T-cell (primary cell): ENCODE measurements at places on chromosomes 11 and 22.

GRCh38 chr11:102118937-102119336 lies 8.7 kb downstream of the YAP1 start:
- no peak overlapping the region for H3K27ac ChIP-seq
- no peaks in the 10 kb centered on the region for H3K4me1 ChIP-seq
- H3K36me3 ChIP-seq = no peaks in the 10 kb centered on the region
- peaks cover 12% of the 10 kb centered on the region for H3K27me3 ChIP-seq
- no peak overlapping the region for H3K4me3 ChIP-seq

- no peaks in the 10 kb centered on the region for H3K36me3 ChIP-seq
- no peak overlapping the region for H3K27ac ChIP-seq
- peak; percentile 36 for DNase-seq
- H3K4me3 ChIP-seq = no peak overlapping the region
- H3K4me1 ChIP-seq = no peaks in the 10 kb centered on the region
Observed at GRCh38 chr11:112219476-112220232, 6.6 kb upstream of the PTS start.

DNA sequence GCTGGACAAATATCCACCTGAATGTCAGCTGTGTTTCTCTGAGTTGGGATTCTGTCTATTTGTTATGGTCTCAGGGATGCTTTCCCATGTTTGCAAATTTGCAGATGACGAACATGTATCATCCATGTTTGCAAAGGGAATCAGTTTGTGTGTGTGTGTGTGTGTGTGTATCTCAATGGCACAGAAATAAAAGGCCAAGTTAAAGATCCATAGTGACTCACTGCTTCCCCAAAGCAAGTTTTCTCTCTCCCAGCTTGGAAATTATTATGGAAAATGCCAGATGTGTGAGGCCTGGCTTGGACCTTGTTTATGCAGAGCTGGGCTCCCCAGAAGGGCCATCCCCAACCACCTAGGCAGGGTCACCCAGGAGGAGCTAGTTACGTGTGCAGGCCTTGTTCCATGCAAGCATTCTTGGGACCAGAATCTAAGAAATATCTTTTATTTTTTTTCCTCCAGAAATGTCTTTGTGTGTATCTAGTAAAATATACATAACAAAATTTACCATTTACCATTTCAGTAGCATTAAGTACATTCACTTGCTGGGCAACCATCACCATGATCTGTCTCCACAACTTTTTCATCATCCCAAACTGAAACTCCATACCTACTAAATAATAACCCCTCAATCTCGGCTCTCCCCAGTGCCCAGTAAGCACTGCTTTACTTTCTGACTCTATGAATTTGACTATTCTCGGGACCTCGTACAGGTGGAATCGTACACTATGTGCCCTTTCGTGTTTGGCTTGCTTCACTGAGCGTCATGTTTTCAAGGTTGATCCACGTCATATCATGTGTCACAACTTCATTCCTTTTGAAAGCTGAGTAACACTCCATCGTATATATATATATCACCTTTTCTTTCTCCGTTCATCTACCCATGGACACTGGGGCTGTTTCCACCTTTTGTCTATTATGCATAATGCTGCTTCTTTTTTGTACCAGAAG lies 56.6 kb upstream of the WNT7B start:
- no peak for DNase-seq
- no peak overlapping the region for H3K4me3 ChIP-seq

DNA sequence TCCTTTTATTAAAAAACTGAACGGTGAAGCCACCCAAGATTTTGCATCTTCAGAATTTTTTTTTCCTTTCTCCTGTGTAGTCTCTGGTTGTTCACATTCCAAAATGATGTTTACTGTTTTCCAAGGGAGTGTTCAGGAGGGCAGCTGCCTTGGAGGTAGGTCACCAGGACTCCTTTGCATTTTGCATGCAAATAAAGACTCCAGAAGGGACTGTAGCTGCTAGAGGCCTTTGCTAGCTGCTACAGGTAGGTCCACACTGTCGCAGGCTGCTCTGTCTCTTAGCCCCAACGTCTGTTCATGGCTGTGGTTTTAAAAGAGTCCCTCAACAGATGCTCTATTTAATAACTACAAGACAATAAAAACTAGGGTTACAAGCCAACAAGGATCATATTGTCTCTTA lies 11.4 kb downstream of the CTSC start:
- no peaks in the 10 kb centered on the region for H3K36me3 ChIP-seq
- no peak overlapping the region for H3K4me3 ChIP-seq
- H3K4me1 ChIP-seq = peaks cover 26% of the 10 kb centered on the region
- H3K27me3 ChIP-seq = no peaks in the 10 kb centered on the region

DNA sequence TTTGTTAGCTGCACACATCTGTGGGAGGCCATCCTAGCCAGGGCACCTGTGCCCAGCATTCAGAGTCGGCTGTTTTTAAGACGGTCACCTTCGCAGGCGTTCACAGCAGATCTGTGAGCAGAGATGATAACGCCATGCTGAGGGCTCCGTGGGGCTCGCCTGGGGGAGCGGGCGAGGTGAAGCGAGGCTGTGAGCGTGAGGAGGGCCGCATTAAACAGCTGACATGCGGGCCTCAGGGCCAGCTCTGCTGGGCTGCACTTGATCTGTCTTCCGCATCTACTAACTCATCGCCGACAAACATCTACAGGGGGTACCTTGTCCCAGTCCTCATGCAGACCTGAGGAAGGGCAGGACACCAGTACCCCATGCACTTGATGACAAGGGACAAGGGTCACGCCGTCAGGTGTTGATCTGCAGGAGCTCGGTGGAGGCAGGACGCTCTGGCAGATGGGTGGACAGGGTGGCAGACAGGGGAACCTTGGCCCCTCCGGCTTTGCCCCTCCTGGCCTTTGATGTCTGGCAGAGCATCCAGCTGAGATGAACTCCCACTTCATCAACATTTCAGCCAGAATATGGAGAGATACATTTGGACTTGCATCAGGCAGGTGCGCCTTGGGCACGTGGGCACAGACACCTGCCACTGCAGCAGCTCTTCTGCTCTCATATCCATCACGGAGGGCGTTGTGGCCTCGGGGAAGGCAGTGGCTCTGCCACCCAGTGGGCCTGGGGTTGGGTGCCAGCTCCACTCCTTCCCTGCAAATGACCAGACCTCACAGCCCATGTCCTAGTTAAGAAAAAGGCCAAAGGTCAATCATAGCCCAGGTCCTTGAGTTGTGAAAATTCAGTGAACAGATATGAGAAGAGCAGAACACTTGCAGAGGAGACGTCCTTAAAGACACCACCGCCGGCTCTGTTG lies 822.9 kb downstream of the BRD1 start:
- H3K4me1 ChIP-seq = no peaks in the 10 kb centered on the region
- H3K36me3 ChIP-seq = no peaks in the 10 kb centered on the region
- peaks cover 12% of the 10 kb centered on the region for H3K27me3 ChIP-seq
- no peak overlapping the region for H3K4me3 ChIP-seq

- DNase-seq = no peak
- no peak overlapping the region for H3K4me3 ChIP-seq
- no peaks in the 10 kb centered on the region for H3K4me1 ChIP-seq
- no peaks in the 10 kb centered on the region for H3K36me3 ChIP-seq
- H3K27ac ChIP-seq = no peak overlapping the region
- peaks cover 8% of the 10 kb centered on the region for H3K27me3 ChIP-seq
Observed at GRCh38 chr11:131913267-131913666, 542.9 kb downstream of the NTM start.

GRCh38 chr11:2277008-2277346 lies 6.6 kb upstream of the ASCL2 start:
- peaks cover 40% of the 10 kb centered on the region for H3K27me3 ChIP-seq
- no peaks in the 10 kb centered on the region for H3K4me1 ChIP-seq
- no peak overlapping the region for H3K4me3 ChIP-seq
- no peaks in the 10 kb centered on the region for H3K36me3 ChIP-seq
- no peak for DNase-seq
- H3K27ac ChIP-seq = no peak overlapping the region

DNA sequence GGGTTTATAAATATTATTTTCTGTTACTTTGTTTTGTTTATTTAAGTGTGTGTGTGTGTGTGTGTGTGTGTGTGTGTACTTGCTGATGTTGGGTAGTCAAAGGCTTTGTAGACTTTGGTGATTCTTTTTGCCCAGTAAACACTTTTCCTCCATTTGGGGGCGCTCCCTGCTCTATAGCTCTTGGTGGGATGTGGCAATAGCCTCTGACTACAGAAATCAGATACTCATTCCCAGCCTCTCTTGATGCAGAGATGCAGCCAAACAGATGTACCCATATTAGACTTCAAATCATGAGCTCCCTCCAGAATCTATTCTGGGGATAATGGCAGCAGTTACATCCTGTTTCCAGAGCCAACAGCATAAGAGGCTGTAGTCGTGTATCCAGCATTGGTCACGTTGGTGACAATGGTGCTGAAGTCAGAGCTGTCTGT lies 33.4 kb upstream of the APOL5 start:
- H3K27me3 ChIP-seq = no peaks in the 10 kb centered on the region
- H3K27ac ChIP-seq = no peak overlapping the region
- H3K4me3 ChIP-seq = no peak overlapping the region
- no peak for DNase-seq

DNA sequence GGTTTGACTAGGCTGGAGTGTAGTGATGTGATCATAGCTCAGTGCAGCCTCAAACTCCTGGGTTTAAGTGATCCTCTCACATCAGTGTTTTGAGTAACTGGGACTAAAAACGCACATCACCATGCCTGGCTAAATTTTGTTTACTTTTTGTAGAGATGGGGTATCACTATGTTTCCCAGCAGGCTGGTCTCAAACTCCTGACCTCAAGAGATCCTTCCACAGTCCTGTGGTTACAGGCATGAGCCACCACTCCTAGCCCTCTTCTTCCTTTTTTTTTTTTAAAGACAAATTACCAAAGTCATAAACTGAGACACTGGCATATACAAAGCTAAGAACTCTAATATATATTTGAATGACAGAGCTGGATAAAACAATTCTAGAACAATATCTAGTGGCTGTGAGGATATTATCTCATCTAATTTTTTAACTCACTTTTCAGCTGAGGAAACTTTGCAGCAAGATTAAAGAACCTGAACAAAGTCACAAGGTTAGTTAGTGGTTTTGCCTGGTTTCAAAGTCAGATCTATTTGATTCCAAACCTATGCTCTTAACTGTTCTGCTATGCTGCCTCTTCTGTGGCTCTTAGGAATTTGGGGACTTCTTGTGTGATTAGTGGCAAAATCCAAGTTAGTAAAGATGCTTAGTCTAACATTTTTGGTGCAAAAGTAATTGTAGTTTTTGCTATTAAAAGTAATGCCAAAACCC lies 95.3 kb upstream of the RAG2 start:
- H3K4me3 ChIP-seq = no peak overlapping the region
- H3K4me1 ChIP-seq = no peaks in the 10 kb centered on the region
- peaks cover 13% of the 10 kb centered on the region for H3K27me3 ChIP-seq
- no peak overlapping the region for H3K27ac ChIP-seq

DNA sequence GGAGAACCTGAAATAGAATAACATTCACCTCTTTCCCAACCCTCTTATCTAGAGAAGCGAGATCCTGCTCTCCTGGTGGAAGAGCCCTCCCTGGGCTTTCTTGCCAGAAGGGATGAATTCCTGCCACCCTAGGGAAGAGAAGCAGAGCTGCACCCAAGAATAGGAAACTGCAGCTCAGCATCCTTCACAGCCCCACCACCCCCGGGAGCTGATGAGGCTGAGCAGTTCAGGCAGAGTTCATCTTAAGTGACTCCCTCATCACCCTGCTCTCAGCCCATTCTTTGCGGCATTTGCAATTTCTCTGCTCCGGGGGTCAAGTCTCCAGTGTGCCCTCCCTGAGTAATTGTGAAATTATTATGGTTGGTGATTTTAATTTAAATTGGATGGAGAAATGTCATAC lies 514.9 kb downstream of the BUD13 start:
- no peak overlapping the region for H3K27ac ChIP-seq
- no peaks in the 10 kb centered on the region for H3K27me3 ChIP-seq
- H3K36me3 ChIP-seq = no peaks in the 10 kb centered on the region
- no peak overlapping the region for H3K4me3 ChIP-seq
